ENCODE measurements at places on chromosomes 5 and 9.

- no peak for DNase-seq
These were observed 106.2 kb downstream of the GOLPH3 start for GRCh38 chr5:32067774-32068470.

GRCh38 chr5:161414896-161415295, 131.6 kb downstream of the GABRB2 start:
- DNase-seq: no peak

DNA sequence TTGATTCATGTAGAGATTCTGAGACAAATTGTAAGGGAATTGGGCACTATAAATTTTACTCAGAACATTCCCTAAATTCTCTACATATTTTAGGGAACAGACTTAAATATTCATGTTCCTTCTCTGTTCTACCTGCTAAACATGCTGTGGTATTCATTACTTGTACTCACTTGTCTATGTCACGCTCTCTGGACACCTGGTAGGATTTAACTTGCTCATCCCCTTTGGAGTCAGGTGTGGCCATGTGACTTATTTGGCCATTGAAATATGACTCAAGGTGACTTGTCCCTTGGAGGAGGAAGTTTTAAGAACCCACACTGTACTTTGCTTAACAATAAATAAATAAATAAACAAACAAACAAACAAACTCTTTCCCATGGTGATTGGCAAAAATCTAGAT, 2258.8 kb upstream of the WWC1 start:
- no peak for DNase-seq

GRCh38 chr9:17057729-17058128, 77.1 kb upstream of the CNTLN start:
- no peak for DNase-seq

DNA sequence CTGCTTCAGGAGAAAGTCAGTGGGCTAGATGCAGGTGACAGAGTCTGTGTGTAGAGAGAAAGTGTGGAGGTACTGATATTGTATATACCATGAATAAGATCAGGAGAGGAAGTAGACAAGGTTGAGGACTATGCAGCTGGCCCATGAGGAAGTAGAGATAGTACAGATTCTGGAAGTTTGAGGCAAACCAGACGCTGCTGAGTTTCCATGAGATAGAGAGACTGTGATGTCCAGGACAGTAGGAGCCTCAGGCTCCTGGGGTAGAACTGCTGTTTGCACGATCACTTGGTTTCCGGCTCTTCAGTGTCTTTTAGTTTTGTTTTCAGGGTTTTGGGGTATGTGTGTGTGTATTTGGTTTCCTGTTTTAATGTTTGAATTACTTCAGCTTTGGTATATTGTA, 13.6 kb downstream of the OTULINL start:
- DNase-seq: no peak

GRCh38 chr9:101047848-101048397, 19.4 kb downstream of the PLPPR1 start:
- DNase-seq: no peak

- peak; percentile 84 for DNase-seq
These were observed 4.4 kb upstream of the ST6GALNAC6 start for GRCh38 chr9:127903557-127904475.

- peak; percentile 43 for DNase-seq
These were observed 83.8 kb downstream of the DAB2IP start for GRCh38 chr9:121735065-121735792.

DNA sequence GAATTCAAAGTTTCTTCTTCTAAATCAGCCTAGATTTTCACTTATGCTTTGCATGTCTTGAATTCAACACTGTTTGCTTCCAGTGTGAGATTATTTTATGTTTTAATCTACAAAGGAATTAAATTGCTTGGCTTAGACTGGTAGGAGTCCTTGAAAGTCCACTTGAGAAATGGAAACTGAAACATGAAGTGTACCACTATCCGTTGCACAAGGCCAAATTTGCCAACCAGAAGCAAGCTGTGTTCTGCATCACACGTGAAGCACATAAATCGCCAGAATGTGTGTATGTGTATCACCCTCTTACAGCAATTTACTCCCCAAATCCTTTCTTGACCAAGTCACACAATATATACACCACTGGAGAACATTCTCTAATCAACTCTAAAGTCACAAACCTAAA, 10.3 kb downstream of the SEMA6A start:
- DNase-seq: no peak

- no peak for DNase-seq
These were observed 10.7 kb upstream of the PTGR1 start for GRCh38 chr9:111610149-111610548.

GRCh38 chr5:132396589-132397031, 27.1 kb downstream of the SLC22A5 start:
- no peak for DNase-seq

DNA sequence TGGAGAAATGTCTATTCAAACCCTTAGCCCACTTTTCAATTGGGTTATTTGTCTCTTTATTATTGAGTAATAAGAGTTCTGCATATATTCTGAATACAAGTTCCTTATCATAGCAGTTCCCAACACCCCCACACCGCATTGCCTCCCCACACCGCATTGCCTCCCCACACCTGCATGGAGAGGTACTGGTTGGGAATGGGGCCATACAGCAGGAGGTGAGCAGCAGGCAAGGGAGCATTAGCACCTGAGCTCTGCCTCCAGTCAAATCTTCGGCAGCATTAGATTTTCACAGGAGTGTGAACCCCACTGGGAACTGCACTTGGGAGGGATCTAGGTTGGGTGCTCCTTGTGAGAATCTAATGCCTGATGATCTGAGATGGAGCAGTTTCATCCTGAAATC, 10.6 kb upstream of the SAP30L start:
- DNase-seq: no peak

GRCh38 chr9:133873461-133873891, 118.6 kb downstream of the VAV2 start:
- DNase-seq: no peak

- DNase-seq: no peak
These were observed 5.7 kb downstream of the FIBCD1 start for GRCh38 chr9:130933114-130934046.

DNA sequence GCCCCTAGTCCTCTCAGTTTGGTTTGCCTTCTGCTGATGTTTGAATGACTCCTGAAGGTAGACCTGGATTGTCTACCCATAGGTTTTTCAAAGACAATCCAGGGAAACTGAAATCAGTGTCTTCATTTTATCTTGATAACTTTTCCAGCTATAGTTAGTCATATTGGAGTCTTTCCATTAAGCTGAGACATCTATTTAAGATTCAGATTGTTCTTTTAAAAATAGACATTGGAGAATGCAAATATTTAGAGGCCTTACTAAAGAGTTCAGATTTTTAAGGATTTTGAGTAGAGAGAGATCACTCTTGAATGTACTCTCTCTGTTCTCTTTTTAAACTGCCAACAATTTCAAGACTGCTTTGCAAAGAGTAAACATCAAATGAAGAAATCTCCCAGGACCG, 69.1 kb downstream of the GDNF start:
- DNase-seq: no peak

DNA sequence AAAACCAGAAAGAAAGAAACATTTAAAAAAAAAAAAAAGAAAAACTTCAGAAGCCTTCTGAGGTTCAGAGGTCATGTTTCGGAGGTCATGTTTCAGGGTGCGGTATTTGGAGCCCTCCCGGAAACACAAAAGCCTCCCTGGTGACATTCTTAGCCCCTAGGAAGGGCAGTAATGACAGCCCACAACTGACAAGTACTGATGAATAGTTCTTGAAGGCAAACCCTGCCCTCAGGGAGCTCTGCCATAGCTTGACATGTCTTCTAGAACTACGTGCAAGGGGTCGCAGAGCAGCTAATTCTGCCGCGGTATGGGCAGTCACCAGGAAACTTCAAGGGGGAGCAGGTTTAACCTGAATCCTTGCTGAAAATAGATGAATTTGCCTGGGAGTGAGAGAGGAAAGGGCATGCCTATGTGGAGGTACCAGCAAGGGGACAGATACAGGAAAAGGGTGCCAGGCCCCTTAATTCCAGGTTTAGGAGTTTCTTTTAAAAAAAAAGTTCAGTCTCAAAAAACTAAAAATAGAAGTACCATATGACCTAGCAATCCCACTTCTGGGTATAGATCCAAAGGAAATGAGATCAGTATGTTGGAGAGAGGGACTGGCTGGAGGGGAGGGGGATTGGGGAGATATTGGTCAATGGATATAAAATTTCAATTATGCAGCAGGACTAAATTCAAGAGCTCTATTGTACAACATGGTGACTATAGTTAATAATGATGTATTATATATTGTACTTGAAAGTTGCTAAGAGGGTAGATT, 98.4 kb downstream of the C9orf152 start:
- DNase-seq: no peak

DNA sequence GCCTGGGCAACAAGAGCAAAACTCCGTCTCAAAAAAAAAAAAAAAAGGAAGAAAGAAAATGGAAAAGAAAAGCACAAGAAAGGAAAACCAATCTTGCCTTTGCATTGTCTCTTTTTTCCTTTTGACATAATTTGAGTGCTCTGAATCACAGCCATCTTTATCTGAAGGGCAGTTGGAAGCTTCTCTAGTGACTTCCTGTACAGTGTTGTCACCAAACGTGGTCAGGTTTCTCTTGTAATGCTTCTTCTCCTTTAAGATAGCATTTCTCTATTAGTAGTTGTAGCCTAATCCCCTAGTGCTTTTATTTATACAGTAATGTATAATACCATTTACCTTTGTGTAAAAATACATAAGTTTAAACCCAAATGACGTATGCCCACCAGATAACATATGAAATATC, 18.1 kb downstream of the PRKACG start:
- no peak for DNase-seq

DNA sequence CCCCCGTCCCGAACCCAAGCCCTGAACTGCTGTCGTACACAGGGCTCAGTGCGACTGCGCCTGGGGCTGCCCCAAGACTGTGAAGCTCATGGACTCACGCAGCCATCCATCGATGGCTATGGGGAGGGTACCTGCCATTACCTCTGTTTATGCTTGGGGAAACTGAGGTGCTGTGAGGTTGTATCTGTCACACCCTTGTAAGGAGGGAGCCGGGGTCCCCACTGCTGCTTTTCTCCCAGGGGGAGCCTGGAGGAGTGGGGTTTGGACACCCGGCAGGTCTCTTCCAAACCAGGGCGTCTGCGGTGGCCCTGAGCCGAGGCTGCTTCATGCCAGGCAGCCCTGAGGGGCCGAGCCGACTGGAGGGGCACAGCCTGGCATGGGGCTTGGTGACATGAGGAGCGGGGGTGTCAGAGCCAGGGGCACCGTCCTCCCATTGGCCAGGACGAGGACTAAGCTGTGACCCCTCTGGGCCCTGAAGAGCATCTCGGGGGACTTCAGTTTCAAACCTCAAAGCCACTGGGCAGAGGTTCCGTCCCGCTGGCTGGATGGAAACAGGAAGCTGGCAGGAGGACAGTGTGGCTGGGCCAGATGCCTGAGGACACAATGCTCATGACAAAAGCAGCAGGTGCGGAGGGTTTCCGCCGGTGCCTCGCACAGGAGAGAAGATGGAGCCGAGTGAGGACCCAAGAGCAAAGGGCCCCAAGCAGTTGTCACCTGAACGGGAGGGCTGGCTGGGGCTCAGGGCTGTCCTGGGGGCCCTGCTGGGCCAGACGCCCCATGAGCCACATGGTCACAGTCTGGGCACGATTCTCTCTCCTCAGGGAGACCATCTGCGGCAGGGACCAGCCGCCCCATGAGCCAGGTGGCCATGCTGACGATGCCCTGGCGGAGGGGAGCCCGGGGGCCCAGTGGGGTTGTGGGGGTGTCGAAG, 54.4 kb upstream of the EXOC3 start:
- DNase-seq: no peak

All from erythroblast (primary cell).